ENCODE measurements at places on chromosomes 3 and 15.

GRCh38 chr3:136516095-136516494, 236.1 kb downstream of the STAG1 start:
- DNase-seq: no peak

DNA sequence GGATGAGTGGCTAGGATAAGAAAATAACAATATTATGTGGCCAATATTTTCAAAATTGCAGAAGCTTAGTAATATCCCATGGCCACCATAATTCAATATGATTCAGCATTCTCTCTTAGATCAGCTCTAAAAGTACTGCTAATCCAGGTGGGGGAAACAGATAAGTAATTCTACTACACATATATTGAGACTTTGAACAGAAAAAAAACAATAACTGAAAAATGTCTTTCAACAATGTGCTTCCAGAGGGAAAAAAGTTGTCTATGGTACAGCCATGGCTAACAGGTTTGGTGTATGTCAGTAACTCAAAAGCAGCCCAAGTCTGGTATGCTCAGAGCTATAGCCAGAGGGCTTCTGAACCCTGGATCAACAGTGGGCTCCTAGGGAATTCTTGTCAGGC, 42.4 kb upstream of the PPIB start:
- no peak for DNase-seq

DNA sequence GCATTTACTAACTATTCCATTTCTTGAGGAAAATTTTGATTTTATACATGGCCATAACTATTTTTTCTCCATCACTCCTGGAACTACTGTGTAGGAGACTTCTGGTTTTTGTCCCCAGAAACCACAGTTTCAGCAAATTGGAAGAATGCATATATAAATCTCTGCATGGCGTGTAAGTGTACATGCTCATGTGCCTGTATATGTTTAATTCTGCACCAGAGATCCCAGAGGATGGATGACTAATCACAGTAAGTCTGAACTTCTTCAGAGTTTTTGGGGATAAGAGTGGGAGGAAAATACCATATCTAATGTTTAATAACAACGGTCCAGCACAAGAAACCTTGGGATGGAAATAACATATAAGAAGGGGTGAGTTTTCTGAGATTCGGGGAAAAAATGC, 10.9 kb upstream of the COL6A6 start:
- DNase-seq: no peak

- DNase-seq: no peak
Observed at GRCh38 chr3:123464211-123464610, 15.3 kb upstream of the ADCY5 start.

GRCh38 chr3:150738688-150739087, 24.3 kb downstream of the SIAH2 start:
- no peak for DNase-seq

GRCh38 chr3:12948371-12948770, 107.0 kb upstream of the RPL32 start:
- DNase-seq: no peak

DNA sequence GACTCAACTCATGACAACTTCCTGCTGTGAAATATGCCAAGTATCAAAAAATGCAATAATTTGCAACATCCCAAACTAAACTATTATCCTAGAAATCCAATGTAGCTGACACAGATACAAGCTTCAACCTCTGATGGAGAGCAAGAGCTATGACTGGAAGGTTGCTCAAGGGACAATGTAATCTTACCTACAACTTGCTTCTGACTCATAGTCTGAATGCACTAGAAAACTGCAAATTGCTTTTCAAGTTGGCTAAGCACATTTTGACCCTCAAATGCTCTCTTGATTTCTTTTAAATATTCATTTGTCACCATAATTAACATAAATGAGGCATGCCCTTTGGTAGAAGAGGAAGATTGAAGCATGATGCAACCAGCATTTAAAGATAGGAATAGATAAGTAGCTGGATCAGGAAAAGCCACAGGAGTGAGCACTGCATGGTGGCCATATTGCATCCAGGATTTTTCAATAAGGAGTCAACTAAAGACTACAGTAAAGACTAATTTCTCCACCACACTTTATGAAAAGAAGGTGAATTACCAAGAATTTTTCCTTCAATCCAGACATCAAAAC, 630.8 kb upstream of the GBE1 start:
- no peak for DNase-seq

- DNase-seq: no peak
Observed at GRCh38 chr3:60154011-60154410, 1097.2 kb downstream of the FHIT start.

DNA sequence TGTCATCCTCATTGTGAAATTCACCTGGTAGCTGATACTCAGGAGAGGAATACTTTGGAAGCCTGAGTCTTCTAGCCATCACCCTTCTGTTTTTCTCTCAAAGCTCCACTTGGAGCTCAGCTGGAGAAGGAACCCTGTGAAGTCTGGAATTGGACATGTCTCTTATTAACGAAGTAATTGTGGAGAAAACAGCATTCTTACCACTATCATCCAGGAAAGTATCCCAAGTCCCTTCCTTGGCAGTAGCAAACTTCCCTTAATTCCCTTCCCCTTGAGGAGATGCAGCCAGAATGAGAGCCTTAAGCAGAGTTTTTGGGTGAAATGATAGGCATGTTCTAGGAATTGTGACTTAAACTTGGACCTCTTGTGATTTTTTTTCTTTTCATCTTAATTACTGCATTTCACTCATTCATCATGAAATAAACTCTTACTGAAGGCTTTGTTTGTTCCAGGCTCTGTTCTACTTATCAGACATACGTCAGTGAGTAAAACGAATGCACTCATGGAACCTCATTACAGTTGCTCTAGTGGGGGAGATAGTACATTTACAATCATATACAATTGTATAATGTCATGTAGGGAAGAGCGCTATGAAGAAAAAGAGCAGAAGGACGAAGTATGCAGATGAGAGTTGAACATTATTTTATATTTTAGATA, 30.5 kb upstream of the TCF12 start:
- DNase-seq: no peak

- peak; percentile 31 for DNase-seq
Observed at GRCh38 chr3:27681249-27681748, 40.8 kb downstream of the EOMES start.

- DNase-seq: no peak
Observed at GRCh38 chr15:78619022-78619950, 1.5 kb downstream of the CHRNA3 start.

DNA sequence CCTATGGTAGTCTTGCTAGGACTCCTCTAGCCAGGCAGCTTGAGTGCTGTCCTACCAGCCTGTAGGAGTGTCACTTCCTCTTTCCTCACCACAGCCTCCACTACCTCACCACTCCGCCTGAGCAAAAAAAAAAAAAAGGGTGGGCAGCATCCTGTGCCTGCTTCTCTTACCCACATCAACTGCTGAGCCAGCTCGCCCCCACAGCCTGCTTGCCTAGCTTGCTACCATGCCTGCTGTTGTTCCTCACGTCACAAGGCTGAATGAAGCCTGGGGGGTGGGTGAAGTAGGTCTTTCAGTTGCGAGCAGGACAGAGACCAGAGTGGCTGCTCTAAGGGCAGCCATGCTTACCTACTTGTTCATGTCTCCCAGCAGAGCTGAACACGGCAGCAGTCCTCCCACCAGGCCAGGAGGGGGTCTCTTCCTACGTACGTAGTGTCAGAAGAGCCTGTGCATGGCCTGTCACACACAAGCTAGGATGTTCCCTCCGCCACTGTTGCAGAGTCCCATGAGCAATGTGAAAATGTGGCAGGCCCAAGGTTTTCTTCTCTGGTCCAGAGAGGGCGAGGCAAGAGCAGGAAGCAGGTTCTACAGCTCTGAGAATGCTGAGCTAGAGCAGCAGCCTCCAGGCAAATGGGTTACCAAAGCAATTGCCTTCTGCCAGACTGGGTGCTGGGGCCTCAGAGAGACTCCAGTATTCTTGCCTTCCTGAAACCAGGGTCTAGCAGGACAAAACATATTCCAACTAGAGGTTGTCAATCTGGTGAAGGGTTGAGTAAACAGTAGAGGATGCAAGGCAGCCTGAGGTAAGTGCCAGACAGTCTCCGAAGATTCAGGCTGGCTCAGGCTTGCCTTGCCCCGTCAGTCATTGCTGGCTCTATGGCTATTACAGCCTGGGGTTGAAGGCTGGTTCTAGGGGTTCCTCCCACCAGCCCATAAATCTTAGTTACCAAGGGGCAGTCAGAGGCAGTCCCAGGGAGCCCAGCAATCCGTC, 8.1 kb downstream of the PPM1M start:
- peak; percentile 83 for DNase-seq

GRCh38 chr3:20245781-20246180, 59.8 kb upstream of the SGO1 start:
- no peak for DNase-seq

- no peak for DNase-seq
Observed at GRCh38 chr15:55282284-55282833, 7.3 kb downstream of the RAB27A start.

GRCh38 chr15:45199136-45199810, 11.5 kb upstream of the SHF start:
- DNase-seq: peak; percentile 45

DNA sequence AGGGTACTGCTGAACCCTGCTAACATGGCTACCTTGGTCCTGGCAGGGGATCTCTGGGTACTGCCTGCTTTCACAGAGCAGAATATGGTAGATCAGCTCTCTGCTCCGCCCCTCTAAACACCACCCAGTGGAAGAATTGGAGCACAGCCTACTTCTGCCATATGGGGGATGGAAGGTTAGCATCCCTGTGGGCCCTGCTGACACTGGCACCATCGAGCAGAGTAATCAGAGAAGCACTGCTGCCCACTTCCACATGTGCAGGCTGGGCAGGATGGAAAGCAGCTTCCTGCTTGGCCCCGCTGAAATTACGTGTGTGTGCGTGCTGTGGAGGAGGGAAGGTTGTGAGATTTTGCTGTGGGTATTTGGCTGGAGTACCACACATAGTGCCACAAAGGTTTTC, 24.8 kb downstream of the CCR1 start:
- no peak for DNase-seq

- DNase-seq: no peak
Observed at GRCh38 chr3:176927706-176928581, 269.3 kb downstream of the TBL1XR1 start.

GRCh38 chr3:94440767-94441493, 378.1 kb downstream of the NSUN3 start:
- no peak for DNase-seq

GRCh38 chr3:8838234-8838633, 68.8 kb upstream of the OXTR start:
- no peak for DNase-seq

- no peak for DNase-seq
Observed at GRCh38 chr3:14525685-14526631, 14.2 kb downstream of the GRIP2 start.

- peak; percentile 77 for DNase-seq
Observed at GRCh38 chr3:100401674-100402041, 319 bp downstream of the LNP1 start.

GRCh38 chr3:27194861-27195483, 174.2 kb downstream of the NEK10 start:
- no peak for DNase-seq

DNA sequence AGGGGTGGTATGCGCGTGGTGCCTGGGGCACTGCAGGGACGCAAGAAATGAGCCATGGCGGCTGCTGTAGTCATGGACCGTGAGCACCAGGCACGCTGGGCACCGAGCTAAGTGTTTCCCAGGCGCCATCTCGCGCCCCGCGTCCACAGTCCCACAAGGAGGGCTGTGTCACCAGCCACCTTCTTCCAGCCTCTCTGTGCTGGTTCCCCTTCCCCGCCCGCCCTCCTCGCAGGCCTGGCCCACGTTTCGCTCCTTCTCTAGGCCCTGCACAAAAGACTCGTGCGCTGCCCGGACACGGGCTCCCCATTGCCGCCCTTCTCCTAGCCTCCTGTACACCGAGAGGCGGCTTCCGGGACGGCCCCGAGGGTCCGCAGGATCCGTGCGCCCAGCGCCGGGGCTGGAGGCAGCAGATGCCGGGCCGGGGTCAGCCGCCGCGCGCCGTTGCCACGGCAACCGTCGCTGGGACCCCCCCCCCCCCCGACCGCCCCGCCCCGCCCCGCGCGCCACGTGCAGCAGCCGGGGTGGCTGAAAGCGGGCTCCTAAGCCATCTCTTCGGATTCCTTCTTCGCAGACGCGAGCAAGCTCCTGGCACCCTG, 113.4 kb downstream of the SRGAP3 start:
- no peak for DNase-seq

DNA sequence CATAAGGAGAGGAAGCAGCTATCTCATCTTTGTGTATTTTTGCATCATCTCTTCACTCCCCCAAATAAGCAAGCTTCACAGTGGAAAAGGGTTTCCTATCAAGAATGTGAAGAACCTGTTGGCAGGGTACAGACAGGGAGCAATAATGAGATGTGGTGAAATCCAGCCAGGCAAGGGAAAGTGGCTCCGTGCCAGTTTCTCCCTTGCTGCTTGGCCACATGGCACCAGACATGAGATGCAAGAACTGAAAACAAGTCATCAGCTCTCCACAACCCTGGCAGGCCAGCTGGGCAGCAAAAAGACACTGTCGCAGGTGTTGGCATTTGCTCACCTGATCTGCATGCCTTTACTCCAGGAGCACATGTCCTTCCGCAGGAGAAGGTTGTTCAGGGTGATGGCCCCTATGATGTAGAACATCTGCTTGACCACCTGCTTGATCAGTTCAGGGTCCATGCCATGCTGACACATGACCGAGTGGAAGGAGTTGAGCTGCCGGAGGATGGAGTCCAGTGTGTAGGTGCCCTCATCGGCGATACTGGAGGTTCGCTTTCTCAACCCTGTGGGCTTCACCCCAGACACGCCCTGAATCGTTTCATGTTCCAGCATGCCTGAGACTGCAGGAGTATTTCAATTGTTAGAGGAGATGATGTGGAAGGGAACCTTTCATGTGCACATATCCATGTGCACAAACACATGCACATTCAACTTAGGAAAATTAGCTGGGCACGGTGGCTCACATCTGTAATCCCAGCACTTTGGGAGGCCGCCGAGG, 23.3 kb upstream of the MYO5C start:
- no peak for DNase-seq

DNA sequence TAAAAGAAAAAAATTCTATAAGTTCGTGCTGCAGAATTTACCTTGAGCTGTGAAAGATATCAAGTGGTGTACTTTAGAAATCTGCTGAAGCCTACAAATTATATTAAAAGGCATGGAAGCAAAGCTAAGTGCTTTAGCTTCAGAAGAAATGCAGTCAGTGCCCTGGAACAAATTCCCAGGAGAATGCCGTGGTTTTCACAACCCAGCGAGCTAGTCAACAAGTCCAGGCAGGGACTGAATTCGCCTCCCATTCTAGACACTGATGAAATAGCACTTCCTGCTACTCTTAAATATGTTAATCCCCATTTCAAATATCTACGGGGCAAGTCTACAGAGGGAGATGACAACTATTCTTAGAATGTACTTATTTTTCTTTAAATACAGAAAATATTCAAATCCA, 326.4 kb upstream of the IGF1R start:
- no peak for DNase-seq

DNA sequence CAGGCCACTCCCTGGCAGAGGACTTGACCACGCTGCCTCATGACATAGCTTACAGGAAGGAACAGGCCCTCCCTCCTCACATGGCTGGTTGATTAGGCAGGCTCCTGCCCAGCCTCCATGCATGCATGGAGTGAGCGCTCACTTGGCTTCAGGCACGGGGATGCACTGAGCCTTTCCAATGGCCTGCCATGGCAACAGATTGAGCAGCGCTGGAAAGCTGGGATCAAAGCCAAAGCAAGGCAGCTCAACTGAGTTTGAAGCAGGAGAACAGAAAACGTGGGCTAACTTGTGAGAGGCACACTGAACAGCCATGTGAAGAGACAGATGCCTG, 5.9 kb upstream of the GRAMD2A start:
- DNase-seq: no peak

GRCh38 chr3:175672119-175672689, 813.1 kb downstream of the NAALADL2 start:
- no peak for DNase-seq

Measured in CD8-positive, alpha-beta T cell (primary cell).